Kasumi-1 (cell line): ENCODE measurements at places on chromosomes 6 and 20.

DNA sequence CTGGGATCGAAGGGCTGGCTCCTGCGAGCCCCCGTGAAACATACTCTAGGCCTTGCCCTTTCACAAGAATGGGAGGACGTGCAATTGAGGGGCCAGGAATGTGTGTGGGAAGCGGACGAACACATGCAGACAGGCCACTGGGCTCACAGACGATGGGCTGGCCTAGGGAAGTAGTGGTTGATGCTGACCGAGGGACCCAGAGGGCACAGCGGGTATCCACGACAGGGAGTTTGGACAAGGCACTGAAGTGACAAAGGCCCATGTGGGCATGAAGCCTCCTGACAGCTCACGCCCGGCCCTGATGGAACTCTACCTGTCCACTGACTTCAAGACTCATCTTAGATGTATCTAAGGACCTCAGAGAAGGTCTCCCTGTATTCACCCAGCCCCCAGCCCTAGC, 52.2 kb downstream of the MYH7B start:
- no peak for DNase-seq

GRCh38 chr6:77536701-77537100, 73.4 kb upstream of the HTR1B start:
- DNase-seq, result no peak

DNA sequence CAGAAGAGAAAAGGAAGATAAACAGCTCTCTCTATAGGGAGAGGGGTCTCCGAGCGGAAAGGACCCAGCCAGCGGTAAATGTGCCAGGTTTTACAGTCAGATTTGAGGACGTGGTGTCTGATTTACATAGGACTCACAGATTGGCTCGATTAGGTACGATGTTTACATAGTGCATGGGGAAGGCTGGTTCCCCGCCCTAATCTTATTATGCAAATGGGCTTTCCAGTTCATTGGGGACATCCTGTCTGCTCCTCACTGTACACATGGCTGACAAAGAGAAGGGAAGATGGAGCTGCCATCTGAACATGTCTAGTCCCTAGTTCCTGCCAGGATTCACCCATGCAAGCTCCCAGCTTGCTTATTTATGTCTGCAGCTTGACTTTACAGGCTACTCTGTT, 119.9 kb downstream of the RNF144B start:
- no peak for DNase-seq

DNA sequence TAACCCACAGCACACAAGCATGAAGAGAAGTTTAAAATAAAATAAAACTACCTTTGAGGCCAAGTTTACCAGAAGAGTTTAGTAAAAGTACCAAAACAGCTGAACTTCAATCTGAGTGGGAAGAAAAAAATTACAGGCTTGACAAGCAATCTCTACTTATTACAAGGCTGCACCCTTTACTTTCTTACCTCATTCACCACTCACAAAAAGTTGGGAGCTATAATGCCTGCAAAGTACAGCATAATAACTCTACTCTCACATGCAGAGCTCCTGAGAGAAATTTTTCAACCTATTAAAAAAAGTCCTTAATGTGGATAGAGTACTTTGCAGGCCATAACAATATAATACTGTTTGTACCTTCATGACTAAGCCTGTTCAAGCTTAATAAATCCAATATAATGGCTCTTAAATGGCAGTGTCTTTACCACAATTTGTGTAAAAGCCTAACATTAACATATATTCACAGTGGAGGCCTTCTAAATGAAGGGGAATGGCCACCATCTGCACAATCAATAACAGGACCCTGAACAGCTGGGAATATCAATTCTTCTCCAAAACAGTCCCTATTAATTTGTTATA, 103.1 kb downstream of the DST start:
- no peak for DNase-seq

GRCh38 chr20:1562622-1563021, 5.1 kb upstream of the SIRPD start:
- DNase-seq, result no peak

DNA sequence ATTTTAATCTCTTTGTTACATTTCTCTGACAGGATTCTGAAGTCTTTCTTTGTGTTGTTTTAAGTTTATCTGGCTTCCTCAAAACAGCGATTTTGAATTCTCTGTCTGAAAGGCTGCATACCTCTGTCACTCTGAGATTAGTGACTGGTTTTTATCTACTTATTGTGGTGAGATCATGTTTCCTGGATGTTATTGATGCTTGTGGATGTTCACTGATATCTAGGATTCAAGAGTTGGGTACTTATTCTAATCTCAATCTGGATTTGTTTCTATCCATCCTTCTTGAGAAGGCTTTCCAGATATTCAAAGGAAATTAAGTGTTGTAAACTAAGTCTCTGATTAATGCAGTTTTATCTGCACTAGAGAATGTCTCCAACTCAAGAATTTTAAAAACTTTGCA, 1076.1 kb upstream of the ADGRB3 start:
- DNase-seq, result no peak

DNA sequence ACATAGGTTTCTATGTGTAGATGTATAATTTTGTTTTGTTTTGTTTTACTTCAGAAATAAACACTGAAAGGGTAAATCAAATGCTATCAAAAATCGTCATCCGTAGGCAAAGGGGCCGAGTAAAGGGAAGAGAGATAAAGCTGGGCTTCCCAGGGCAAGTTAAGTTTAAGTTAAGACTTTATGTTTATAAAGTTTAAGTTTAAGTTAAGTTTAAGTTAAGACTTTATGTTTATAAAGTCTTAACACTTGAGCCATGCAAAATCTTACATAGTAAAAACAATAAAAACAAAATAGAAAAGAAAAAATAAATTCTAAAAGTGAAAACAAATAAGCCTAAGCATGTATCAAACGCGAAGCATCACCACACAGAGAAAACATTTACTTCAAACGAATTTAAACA, 216.1 kb upstream of the SYNDIG1 start:
- DNase-seq, result no peak
